ENCODE measurements at places on chromosomes 1 and 21. TPM values are rescaled to one million over a fixed set of nuclear protein-coding genes. Genes with fewer than 3 reads are reported as not detected.
A peak's percentile ranks its signal among the peaks of the same experiment; 100 is the strongest.

GRCh38 chr21:16815243-16815642 lies 697.6 kb upstream of the CXADR start:
- H3K4me3 ChIP-seq, result no peak overlapping the region
- H3K36me3 ChIP-seq, result no peaks in the 10 kb centered on the region
- H3K27me3 ChIP-seq, result no peaks in the 10 kb centered on the region
- no peak for DNase-seq
- H3K27ac ChIP-seq, result no peak overlapping the region

- H3K27me3 ChIP-seq, result no peaks in the 10 kb centered on the region
- H3K4me3 ChIP-seq, result no peak overlapping the region
- no peak for DNase-seq
- peaks cover 6% of the 10 kb centered on the region for H3K36me3 ChIP-seq
- peak overlapping the region; percentile 58 for H3K27ac ChIP-seq
- H3K4me1 ChIP-seq, result no peaks in the 10 kb centered on the region
Measured at GRCh38 chr1:245092638-245092976, 62.2 kb upstream of the KIF26B start.

GRCh38 chr1:15727021-15727420 lies 9.0 kb upstream of the SLC25A34 start:
- no peaks in the 10 kb centered on the region for H3K27me3 ChIP-seq
- no peak overlapping the region for H3K4me3 ChIP-seq
- no peaks in the 10 kb centered on the region for H3K4me1 ChIP-seq

GRCh38 chr1:54137534-54138061 lies 15.2 kb downstream of the CDCP2 start:
- no peaks in the 10 kb centered on the region for H3K36me3 ChIP-seq
- H3K4me1 ChIP-seq, result no peaks in the 10 kb centered on the region
- H3K4me3 ChIP-seq, result no peak overlapping the region
- no peak overlapping the region for H3K27ac ChIP-seq

GRCh38 chr1:240073097-240073496 lies 18.6 kb upstream of the FMN2 start:
- H3K4me3 ChIP-seq, result no peak overlapping the region
- no peaks in the 10 kb centered on the region for H3K36me3 ChIP-seq
- DNase-seq, result no peak
- no peak overlapping the region for H3K27ac ChIP-seq
- H3K27me3 ChIP-seq, result no peaks in the 10 kb centered on the region

- H3K4me1 ChIP-seq, result no peaks in the 10 kb centered on the region
- H3K36me3 ChIP-seq, result peaks cover 51% of the 10 kb centered on the region
- no peak overlapping the region for H3K27ac ChIP-seq
- no peaks in the 10 kb centered on the region for H3K27me3 ChIP-seq
Measured at GRCh38 chr1:228497206-228497605, 10.0 kb downstream of the RNF187 start.

Gene GUK1
- 221 TPM for total RNA-seq

Gene DIO1
- not detected for total RNA-seq

- no peaks in the 10 kb centered on the region for H3K36me3 ChIP-seq
- H3K4me3 ChIP-seq, result no peak overlapping the region
- H3K27me3 ChIP-seq, result no peaks in the 10 kb centered on the region
- H3K4me1 ChIP-seq, result peaks cover 32% of the 10 kb centered on the region
Measured at GRCh38 chr1:173406783-173407230, 70.3 kb upstream of the PRDX6 start.

Measured in left lung (tissue), 14 donors.